ENCODE measurements at places on chromosomes 4 and X.

- DNase-seq, result no peak
These were observed 87.3 kb downstream of the CFAP299 start for GRCh38 chr4:80422727-80423404.

DNA sequence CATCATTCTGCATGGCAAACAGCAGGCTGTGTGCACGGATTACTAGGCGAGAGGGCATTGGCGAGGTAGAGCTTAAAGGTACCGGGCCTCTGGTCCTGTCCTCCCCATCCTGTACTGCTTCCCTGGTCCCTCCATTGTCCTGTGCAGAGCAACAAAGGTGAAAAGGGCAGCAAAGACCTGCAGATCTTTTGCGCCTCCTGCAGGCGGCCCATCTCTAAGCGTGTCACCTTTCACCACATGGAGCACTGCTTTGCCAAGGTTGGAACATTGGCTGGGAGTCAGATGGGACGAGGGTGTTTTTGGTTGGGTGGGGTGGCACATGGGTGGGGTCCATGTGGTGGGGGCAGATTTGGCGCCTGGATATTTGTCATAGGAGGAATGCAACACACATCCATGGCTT lies 64.7 kb upstream of the UXT start:
- no peak for DNase-seq

- no peak for DNase-seq
These were observed 67.7 kb downstream of the RWDD4 start for GRCh38 chr4:183591301-183591700.

DNA sequence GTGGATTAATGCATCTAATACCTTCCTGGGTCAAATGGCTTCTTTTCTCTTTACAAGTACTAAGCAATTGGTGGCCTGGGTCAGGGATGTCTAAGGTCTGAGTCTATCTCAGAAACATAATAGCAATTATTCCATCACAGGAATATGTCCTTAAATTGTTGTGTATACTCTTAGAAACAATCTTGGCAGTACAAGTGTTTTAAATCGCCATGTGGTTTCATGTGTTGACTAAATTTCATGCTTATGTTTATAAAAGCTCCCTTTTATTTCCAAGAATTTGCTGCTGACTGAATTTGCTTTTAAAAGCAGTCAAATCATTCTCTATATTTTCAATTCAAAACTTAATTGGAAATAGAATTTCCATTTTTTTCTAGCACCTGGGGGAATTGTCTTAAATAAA lies 125.3 kb upstream of the PACRGL start:
- no peak for DNase-seq

- DNase-seq, result no peak
These were observed 12.1 kb upstream of the DRD5 start for GRCh38 chr4:9769321-9769720.

- DNase-seq, result no peak
These were observed 2.6 kb downstream of the GPRIN3 start for GRCh38 chr4:89305028-89305427.

GRCh38 chr4:78418406-78418805 lies 133.2 kb upstream of the ANXA3 start:
- DNase-seq, result no peak

GRCh38 chr4:136934601-136935000 lies 597.7 kb downstream of the PCDH18 start:
- no peak for DNase-seq
